ENCODE measurements at places on chromosomes 16 and 17. TPM values are rescaled to one million over a fixed set of nuclear protein-coding genes. Genes with fewer than 3 reads are reported as not detected.

DNA sequence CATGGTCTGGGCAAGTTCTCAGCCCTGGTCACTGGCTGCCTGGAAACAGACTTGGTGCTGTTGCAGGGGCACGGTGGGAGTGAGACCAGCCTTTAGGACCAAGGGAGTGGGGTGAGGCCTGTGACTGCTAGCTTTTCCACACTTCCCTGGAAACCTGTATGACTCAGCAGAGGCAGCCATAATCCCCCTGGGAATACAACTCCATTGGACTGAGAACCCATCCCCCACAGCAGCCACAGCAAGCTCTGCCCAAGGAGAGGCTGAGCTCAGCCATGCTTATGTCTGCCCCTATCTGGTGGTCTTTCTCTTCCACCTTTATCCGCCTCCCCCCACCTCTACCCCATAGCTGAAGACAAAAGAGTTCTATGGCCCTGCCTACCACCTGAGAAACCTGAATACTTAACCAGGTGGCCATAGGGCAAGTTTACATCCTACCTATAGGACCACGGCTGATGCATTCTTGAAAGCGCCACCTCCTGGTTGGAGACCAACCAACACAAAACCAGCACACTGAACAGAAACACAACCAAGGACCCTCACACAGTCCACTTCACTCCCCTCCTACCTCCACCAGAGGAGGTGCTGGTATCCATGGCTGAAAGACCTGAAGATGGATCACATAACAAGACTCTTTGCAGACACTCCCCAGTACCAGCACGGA is 816.2 kb upstream of the SOX9 start:
- no peak overlapping the region for H3K4me3 ChIP-seq
- no peaks in the 10 kb centered on the region for H3K4me1 ChIP-seq
- H3K27me3 ChIP-seq: no peaks in the 10 kb centered on the region
- H3K36me3 ChIP-seq: no peaks in the 10 kb centered on the region
- no peak overlapping the region for H3K27ac ChIP-seq

DNA sequence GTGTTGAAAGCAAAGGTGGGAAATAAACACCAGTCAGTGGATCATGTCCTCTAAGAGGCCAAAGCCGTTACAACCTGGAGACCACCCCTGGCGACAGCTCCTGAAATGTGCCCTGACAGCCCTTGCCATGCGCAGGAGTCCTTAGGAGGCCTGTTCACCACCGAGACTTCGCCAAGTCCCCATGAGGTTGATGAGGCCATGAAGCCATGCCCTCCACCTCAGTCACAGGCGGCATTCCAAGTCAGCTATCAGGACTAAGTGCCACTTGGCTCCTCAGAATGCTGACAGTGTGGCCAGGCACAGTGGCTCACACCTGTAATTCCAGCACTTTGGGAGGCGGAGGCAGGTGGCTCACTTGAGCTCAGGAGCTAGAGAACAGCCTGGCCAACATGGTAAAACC is 27.1 kb downstream of the ADAM11 start:
- DNase-seq: no peak
- H3K36me3 ChIP-seq: no peaks in the 10 kb centered on the region
- no peaks in the 10 kb centered on the region for H3K27me3 ChIP-seq
- no peak overlapping the region for H3K4me3 ChIP-seq
- H3K27ac ChIP-seq: no peak overlapping the region
- H3K4me1 ChIP-seq: peaks cover 17% of the 10 kb centered on the region

GRCh38 chr17:1126250-1126797 is 53.5 kb downstream of the ABR start:
- no peaks in the 10 kb centered on the region for H3K36me3 ChIP-seq
- H3K27me3 ChIP-seq: no peaks in the 10 kb centered on the region
- H3K4me3 ChIP-seq: no peak overlapping the region
- H3K4me1 ChIP-seq: peaks cover 2% of the 10 kb centered on the region
- DNase-seq: no peak
- H3K27ac ChIP-seq: no peak overlapping the region

- H3K4me3 ChIP-seq: no peak overlapping the region
- no peak overlapping the region for H3K27ac ChIP-seq
- no peaks in the 10 kb centered on the region for H3K27me3 ChIP-seq
These were observed 19.6 kb downstream of the NT5M start for GRCh38 chr17:17322516-17323510.

GRCh38 chr16:83533193-83533592 is 274.6 kb upstream of the HSBP1 start:
- no peak overlapping the region for H3K4me3 ChIP-seq
- DNase-seq: no peak
- H3K4me1 ChIP-seq: no peaks in the 10 kb centered on the region
- no peaks in the 10 kb centered on the region for H3K36me3 ChIP-seq
- H3K27ac ChIP-seq: no peak overlapping the region

- H3K4me3 ChIP-seq: no peak overlapping the region
- H3K36me3 ChIP-seq: no peaks in the 10 kb centered on the region
- no peaks in the 10 kb centered on the region for H3K27me3 ChIP-seq
- DNase-seq: no peak
- H3K4me1 ChIP-seq: peaks cover 2% of the 10 kb centered on the region
These were observed 85.3 kb upstream of the C16orf82 start for GRCh38 chr16:26981266-26981938.

GRCh38 chr16:56320811-56321558 is 104.4 kb downstream of the AMFR start:
- H3K4me3 ChIP-seq: no peak overlapping the region
- DNase-seq: no peak
- H3K4me1 ChIP-seq: no peaks in the 10 kb centered on the region

DNA sequence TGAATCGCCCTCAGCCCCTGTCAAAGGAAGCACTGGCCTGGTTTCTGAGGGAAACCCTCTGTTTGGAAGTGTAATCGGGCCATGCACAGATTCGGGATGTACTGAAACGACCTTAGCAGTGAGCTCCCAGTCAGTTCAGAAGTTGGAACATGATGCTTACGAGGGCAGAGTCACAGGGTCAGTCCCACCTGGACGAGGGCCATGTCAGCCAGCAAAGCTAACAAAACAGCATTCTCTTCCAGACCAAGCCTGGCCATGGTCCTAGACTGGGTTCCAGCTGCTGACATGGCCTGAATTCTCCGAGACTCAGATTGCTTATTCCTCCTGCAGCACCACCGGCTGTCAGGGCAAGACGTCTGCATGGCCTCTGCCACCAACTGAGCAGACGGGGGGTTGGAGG is 192.2 kb upstream of the WSCD1 start:
- H3K36me3 ChIP-seq: no peaks in the 10 kb centered on the region
- H3K4me3 ChIP-seq: no peak overlapping the region
- H3K4me1 ChIP-seq: no peaks in the 10 kb centered on the region

DNA sequence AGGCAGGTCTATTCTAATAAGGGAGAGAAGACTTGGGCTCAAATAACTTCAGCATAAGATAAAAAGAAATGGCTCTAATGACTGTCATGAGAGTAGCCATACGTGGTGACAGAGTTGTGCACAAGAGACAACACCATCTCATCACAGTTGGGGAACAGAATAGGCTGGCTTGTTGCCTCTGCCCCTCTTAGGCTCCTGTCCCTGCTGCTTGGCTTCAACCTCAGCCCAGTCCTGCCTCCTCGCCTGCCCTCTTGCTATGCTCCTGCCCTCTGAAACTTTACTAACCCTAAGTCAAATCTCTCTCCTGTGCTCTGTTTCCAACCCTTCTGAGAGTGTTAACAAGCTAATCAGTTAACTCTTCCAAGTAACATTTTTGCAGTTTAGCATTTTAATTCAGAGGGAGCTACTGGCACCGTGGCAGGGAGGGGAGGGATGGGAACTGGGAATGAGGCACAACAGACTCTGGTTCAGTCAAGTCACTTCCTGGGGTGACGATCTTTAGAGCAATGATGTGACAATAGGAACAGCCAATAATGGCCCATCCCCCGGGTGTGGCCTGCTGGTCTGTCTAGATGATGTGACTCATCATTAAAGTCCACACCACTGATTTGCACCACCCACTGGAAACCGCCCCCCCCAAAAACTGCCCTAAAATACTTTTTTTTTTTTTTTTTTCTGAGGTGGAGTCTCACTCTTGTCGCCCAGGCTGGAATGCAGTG is 35.5 kb downstream of the DNAH17 start:
- DNase-seq: no peak
- H3K27me3 ChIP-seq: no peaks in the 10 kb centered on the region
- no peak overlapping the region for H3K4me3 ChIP-seq
- H3K27ac ChIP-seq: no peak overlapping the region

RASL10B gene
- 4.8 TPM for total RNA-seq

GRCh38 chr17:73430165-73430680 is 118.4 kb upstream of the CDC42EP4 start:
- H3K27me3 ChIP-seq: no peaks in the 10 kb centered on the region
- no peak overlapping the region for H3K27ac ChIP-seq
- no peak overlapping the region for H3K4me3 ChIP-seq
- peak; percentile 18 for DNase-seq

UMOD gene
- total RNA-seq: not detected

C16orf78 gene
- not detected for total RNA-seq

- H3K27me3 ChIP-seq: peaks cover 16% of the 10 kb centered on the region
- no peak overlapping the region for H3K4me3 ChIP-seq
- H3K36me3 ChIP-seq: no peaks in the 10 kb centered on the region
- H3K4me1 ChIP-seq: no peaks in the 10 kb centered on the region
These were observed 65.2 kb downstream of the SHCBP1 start for GRCh38 chr16:46555951-46556350.

GRCh38 chr16:27977966-27978365 is 85.5 kb downstream of the GSG1L start:
- peaks cover 7% of the 10 kb centered on the region for H3K27me3 ChIP-seq
- no peaks in the 10 kb centered on the region for H3K4me1 ChIP-seq

IGFALS gene
- total RNA-seq: not detected

- no peak overlapping the region for H3K4me3 ChIP-seq
- H3K27ac ChIP-seq: no peak overlapping the region
- no peaks in the 10 kb centered on the region for H3K36me3 ChIP-seq
- H3K27me3 ChIP-seq: peaks cover 48% of the 10 kb centered on the region
- DNase-seq: peak; percentile 34
These were observed 4.8 kb upstream of the MAPT start for GRCh38 chr17:45889579-45889978.

DNA sequence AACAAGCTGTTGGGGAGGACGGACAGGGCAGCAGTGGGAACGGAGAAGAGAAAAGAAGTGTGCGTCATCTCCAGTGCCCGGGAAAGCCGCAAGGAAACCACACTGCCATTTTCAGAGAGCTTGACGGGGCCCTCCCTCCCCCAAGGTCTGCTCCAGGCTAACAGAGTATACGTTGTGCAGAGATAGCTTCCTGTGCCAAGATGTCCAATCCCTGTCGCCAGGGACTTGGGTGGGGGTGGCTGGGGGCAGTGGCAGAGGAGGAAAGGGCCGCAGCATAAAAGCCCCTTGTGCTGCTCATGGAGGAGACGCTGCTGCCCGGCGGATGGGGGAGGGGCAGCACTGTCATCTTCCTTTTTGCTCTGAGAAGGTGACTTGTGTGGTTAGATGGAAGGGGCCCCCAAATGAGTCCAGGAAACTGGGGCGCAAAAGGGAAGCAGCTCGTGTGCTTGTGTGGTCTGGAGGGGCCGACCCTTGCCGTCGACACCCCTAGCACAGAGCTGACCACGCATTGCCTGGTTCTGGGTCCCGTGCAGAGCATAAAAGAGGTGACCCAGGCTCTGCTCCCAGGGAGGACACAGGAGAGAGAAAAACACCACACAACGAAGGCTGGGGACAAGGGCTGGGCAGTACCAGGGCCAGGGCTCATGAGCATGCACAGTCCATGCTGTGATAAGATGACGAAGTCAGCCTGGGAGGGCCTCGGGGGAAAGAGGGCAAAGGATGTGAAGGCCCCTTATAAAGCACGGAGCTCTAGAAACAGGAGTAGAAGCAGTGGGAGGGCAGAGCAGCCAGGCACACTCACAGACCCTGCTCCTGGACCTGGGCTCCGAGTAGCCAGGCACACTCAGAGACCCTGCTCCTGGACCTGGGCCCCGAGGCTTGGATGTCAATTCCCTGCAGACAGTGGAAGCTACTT is 372.7 kb downstream of the SLC39A11 start:
- H3K4me3 ChIP-seq: no peak overlapping the region
- no peaks in the 10 kb centered on the region for H3K36me3 ChIP-seq
- H3K27ac ChIP-seq: no peak overlapping the region
- DNase-seq: no peak
- no peaks in the 10 kb centered on the region for H3K27me3 ChIP-seq

- H3K36me3 ChIP-seq: no peaks in the 10 kb centered on the region
- DNase-seq: no peak
- H3K4me3 ChIP-seq: no peak overlapping the region
- H3K27ac ChIP-seq: no peak overlapping the region
These were observed 167.9 kb downstream of the AXIN2 start for GRCh38 chr17:65393514-65393913.

- H3K36me3 ChIP-seq: no peaks in the 10 kb centered on the region
- H3K4me1 ChIP-seq: peaks cover 12% of the 10 kb centered on the region
- no peak overlapping the region for H3K4me3 ChIP-seq
These were observed 2.1 kb upstream of the CTRL start for GRCh38 chr16:67933805-67934204.

- peaks cover 6% of the 10 kb centered on the region for H3K4me1 ChIP-seq
- peak overlapping the region; percentile 61 for H3K4me3 ChIP-seq
- peaks cover 2% of the 10 kb centered on the region for H3K36me3 ChIP-seq
- DNase-seq: peak; percentile 85
- H3K27ac ChIP-seq: peak overlapping the region; percentile 46
These were observed 477 bp downstream of the CENPV start for GRCh38 chr17:16352667-16353316.

- H3K27ac ChIP-seq: no peak overlapping the region
- no peaks in the 10 kb centered on the region for H3K36me3 ChIP-seq
- H3K4me3 ChIP-seq: no peak overlapping the region
These were observed 18.7 kb downstream of the VAT1L start for GRCh38 chr16:77807021-77807420.

PRR11 gene
- total RNA-seq: 51.9 TPM

DNA sequence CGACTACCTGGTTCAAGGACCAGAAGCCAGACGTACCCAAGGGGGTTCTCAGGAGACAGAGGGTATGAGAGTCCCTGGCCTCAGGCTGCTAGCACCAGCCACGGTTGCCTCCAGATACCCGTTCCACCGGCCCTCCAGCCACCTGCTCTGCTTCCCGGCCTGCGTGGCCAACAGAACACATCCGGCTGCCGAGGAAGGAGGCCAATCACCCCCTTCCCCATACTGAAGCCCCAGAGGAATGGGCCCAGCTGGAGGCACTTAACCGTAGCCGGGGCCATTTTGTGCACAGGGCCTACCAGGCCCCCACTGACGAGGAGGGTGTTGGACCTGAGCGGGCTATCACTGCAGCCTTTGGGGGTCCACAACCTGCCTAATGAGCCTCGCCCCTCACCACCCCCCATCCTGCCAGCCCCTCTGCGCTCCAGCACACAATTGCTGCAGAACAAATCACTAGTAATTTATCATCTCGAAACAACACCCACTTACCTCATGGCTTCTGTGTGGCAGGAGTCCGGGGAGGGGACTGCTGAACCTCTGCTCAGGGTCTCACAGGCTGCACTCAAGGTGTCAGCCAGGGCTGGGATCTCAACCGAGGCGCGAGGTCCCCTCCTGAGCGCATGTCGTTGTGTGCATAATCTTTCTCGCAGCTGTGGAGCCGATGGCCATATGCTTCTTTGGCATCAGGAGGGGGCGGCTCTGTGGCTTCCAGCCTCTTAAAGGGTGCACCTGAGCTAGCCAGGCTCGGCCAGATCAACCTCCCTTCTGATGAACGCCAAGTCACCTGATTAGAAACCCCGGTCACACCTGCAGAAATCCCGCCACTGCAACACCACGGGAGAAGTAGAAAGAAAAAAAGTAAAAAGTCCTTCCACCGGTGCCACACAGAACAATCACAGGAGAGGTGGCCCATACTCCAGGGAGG is 10.1 kb upstream of the KREMEN2 start:
- H3K36me3 ChIP-seq: no peaks in the 10 kb centered on the region
- H3K4me1 ChIP-seq: no peaks in the 10 kb centered on the region
- no peak overlapping the region for H3K4me3 ChIP-seq
- H3K27ac ChIP-seq: no peak overlapping the region
